ENCODE measurements at places on chromosomes 1 and 21.

- no peak for DNase-seq
Measured at GRCh38 chr1:222618880-222619596, 1.1 kb downstream of the MIA3 start.

GRCh38 chr1:52635321-52636089, 2.5 kb downstream of the SHISAL2A start:
- no peak for DNase-seq

- DNase-seq: no peak
Measured at GRCh38 chr1:177384461-177384860, 213.7 kb downstream of the BRINP2 start.

DNA sequence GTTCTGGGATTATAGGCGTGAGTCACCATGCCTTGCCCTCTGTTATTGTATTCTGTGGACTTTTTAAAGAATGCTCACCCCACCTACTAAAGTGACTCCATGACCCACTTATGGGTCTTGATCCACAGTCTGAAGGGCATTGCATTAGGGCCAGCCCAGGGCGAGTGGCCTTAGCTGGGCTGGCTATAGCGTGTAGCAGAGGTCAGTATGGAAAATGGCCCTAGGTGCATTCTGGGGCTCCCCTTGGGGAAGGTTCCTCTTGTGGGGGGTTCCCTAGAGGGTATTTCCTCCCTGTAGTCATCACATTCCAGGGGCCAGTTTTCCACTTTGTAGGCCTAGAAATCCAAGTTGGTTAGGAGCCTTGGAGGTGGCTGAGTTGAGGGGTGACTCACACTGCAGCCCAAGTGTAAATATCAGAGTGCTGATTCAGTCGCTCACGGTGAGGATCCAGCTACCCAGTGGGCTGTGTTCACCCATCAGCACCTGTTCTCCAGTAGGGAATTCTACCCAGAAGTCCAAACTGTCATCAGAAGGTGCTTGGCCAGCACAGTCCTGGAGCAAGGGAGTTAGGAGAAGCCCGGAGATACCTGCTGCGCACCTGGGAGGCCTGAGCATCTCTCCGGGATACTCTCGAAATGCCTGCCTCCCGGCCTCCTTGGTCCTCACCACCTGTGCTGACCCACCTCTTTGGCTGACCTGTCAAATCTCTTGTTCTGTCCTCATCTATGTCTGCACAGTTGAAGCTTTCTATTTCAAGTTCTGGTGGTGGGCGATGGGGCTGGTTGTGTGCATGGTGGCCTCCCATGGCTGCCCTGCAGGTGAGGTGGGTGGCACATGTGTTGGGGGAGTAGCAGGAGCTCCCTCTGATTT, 52.2 kb downstream of the NENF start:
- no peak for DNase-seq

- no peak for DNase-seq
Measured at GRCh38 chr1:226310245-226310540, 1.2 kb upstream of the LIN9 start.

GRCh38 chr1:203711251-203712007, 53.6 kb upstream of the LAX1 start:
- DNase-seq: no peak

- DNase-seq: no peak
Measured at GRCh38 chr1:30108186-30108585, 615.2 kb downstream of the MATN1 start.

- no peak for DNase-seq
Measured at GRCh38 chr1:24964811-24965570, 34.9 kb upstream of the RUNX3 start.

DNA sequence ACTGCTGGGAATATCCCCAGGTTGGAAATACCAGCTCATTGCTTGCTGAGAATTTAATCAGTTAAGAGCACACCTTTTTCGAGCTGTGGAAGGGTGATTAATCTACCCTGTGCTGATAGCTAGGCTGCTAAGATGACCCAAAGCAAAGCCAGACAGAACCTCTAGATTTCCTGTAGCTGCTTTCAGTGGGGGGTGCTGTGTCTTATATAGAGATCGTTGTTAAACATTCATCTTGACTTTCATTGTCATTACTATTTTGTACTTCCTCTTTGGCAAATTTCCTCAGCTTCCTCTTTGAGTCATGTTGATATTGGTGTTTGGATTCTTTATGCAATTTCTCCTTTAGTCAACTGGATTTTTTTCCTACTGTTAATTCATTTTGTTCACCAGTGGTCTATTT, 155.3 kb downstream of the DISC1 start:
- DNase-seq: no peak

Data from NCI-H2107 (cell line).